ENCODE measurements at places on chromosomes 7 and 10.
A peak's percentile ranks its signal among the peaks of the same experiment; 100 is the strongest.

DNA sequence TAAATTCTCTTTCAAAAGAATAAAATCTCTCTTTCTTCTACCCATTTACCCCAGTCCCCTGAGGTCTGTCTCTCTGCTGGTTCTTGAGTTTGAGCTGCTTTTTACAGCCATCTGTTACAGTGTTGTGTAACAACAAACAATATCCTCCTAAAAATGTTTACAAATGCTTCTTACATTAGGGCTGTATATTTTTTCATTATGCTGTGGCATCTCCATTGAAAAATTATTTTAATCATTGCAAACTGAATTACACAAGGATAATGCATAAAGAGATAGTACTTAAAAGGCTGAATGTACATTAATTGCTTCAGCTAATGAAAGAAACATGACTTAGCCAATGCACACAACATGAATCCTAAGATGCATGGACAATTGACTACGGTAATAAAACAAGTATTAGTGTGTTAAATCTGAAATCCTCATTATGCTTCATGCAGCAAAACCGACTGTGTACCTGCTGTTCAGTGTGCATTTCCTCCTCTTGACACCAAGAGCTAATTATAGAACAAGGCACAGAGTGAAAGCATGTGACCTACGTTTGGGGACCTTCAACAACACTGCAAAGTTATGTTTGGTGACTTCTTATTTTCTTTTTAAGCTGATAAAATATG is 181.7 kb upstream of the RHOBTB1 start:
- no peak for DNase-seq

- no peak for DNase-seq
Observed at GRCh38 chr10:103967448-103968071, 620 bp downstream of the SLK start.

GRCh38 chr7:129066290-129067131 is 11.6 kb upstream of the TNPO3 start:
- DNase-seq = no peak

DNA sequence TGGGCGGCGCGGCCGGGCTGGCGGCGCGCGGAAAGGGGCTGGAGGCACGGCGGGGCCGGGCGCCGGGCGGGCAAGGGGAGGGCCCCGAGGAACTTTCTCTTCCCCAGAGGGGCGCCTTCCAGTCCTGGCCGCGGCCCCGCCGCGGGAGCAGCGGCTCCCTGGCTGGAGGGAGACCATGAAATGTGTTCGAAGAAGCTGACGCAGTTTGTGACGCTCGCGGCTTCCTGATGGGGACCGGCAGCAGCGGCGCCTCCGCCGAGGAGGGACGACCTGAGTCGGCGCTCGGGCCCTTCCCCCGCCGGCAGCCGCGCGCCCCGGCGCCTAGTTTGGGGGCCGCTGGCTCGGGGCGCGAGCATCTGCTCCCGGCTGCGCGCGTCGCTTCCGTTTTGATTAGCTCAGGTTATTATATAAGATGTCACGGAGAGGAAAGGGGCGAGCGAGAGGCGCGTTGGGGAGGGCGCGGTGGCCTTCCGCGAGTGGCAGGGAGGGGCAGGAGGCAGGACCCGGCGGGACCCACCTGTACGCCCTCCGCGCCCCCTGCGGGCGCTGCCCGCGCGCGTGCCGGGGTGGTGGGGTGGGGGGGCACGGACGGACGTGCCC is 57.1 kb upstream of the PCGF5 start:
- DNase-seq = peak; percentile 48

DNA sequence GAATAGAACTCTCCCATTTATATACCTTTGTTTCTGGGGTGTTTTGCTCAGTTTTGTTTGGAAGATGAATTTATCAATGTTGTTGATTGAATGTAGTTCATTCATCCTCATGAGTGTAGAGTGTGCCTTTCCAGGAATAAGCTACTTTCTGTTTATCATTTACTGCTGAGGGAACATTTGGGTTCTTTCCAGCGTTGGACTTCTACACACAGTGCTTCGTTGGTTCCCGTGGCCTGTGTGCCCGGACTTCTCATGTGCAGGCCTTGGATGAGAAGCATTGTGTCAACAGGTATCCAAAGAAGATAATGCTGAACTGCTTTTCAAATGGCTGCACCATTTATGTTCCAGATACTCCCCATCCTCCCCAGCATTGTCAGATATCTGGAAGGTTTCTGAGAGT is 107.6 kb upstream of the TNS3 start:
- DNase-seq = no peak

DNA sequence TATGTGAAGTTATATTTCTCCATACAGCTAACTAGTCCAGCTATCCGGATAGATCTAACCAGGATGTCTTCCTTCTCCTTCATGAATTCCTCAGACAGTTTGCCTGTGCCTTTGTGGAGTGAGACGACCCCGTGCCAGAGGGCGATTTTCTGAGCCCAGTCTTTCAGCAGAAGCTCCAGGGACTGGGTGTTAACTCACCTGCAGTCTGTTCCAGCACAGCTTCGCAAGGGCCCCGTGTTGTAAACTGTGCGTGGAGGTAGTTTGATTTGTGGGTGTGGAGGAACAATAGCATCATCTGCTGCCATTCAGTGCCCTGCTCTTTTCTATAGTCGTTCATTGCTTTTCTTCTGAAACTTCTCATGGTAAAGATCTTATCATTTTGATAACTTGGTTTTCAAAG is 103.8 kb downstream of the INPP5A start:
- no peak for DNase-seq

DNA sequence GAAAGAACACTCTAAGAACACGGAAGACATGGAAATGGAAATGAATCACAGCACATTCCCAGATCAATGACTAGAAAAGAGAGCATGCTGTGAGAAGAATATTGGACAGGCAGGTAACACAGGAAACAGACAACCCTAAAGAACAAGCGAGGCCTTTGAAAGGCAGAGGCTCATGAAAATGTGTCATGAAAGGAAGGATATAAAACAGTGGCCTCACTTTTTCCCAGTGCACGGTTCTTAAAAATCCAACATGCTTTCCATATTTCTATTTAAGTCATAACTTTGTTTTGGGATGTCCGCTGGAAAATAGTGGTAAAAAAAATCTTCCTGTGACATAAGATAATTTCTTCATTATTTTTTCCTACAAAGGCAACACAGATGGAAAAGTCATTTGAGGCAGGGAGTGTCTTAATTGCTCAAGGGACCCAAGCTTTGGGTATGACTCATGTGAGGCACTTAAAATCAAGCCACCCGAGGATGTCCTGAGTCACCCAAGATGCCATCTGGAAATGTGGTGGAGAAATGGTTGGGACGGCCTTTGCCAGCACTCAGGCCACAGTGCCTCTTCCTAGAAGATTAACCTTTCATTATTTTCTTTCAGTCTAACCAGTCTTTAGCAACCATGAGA is 17.0 kb downstream of the ITIH5 start:
- DNase-seq = no peak

- DNase-seq = no peak
Observed at GRCh38 chr7:92768501-92769393, 67.6 kb downstream of the CDK6 start.

GRCh38 chr10:71269301-71270288 is 49.5 kb upstream of the SLC29A3 start:
- DNase-seq = no peak

DNA sequence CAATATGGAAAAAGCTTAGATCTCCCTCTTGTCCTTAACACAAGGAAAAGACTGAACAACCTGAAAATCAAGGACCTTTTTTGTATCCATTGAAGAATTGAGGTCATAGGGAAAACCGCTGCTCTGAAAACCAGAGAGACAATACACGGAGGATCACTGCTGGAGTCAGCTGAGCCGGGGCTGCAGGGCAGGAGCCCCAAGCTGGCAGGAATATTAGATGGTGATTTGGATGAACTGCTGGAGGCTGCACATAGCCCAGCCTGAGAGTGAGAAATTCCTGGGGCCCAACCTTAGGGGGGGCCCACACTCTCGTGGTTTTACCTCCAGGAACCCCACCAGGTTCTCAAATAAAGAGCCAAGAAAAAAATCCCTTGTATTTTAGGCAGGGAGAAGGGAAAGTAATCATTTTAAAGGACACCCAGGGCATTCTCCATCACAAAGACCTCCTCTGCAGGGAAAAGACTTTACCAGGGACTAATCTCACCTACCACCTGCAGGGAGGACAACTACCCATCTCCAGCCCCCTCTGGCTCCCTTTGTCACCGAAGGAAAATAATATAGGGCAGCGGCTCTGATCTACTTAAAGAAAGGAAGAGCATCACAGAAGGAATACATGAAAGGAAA is 55.4 kb upstream of the RNF32 start:
- no peak for DNase-seq

GRCh38 chr10:90652519-90652918 is 205.3 kb downstream of the HTR7 start:
- DNase-seq = no peak

GRCh38 chr10:62076891-62077290 is 175.4 kb downstream of the ARID5B start:
- no peak for DNase-seq

GRCh38 chr7:99949645-99950228 is 20.3 kb upstream of the GJC3 start:
- DNase-seq = no peak

GRCh38 chr7:145212050-145212449 is 376.2 kb upstream of the TPK1 start:
- DNase-seq = no peak

GRCh38 chr7:79436378-79436777 is 17.1 kb downstream of the MAGI2 start:
- no peak for DNase-seq

GRCh38 chr7:69115788-69116187 is 482.5 kb upstream of the AUTS2 start:
- DNase-seq = no peak

DNA sequence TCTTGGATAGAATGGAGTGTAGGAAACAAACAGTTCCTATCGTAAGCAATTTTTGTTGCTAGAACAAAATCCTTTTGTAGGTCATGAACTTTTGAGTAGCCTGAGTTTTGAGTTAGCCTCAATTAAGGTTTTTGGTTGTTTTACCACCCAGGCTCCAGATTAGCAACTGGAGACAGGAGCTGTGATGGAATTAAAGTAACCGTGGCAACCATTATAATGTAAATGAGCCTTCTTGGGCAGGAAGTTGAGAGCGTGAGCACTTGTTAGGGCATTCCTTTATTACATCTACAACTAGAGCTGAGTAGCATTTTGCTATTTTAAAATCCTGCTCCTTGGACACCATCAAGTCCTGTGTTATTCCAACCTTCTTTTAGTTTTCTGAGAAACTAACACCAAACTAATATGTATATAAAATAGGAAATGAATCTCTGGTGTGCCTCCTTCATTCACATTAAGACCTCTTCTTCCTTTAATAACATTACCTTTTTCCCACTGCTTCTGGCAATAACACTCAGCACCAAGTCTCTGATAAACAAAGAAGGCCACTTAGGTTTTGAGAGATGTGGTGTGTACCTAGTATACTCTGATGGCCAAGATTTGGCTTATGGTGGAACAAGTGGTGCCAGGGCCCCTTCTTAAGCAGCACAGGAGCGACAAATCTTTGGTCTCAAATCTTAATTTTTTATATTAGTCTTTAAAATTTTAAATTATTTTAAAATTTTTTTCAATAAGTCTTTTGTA is 34.0 kb downstream of the AHCYL2 start:
- DNase-seq = no peak

- no peak for DNase-seq
Observed at GRCh38 chr7:75772081-75773077, at the start of gene CCL26. Gene CCL26, minus strand, starts transcription at chr7:75772211. Its CDS starts 35 bp downstream, at chr7:75772176.

GRCh38 chr7:81488210-81488609 is 281.6 kb downstream of the HGF start:
- DNase-seq = no peak

DNA sequence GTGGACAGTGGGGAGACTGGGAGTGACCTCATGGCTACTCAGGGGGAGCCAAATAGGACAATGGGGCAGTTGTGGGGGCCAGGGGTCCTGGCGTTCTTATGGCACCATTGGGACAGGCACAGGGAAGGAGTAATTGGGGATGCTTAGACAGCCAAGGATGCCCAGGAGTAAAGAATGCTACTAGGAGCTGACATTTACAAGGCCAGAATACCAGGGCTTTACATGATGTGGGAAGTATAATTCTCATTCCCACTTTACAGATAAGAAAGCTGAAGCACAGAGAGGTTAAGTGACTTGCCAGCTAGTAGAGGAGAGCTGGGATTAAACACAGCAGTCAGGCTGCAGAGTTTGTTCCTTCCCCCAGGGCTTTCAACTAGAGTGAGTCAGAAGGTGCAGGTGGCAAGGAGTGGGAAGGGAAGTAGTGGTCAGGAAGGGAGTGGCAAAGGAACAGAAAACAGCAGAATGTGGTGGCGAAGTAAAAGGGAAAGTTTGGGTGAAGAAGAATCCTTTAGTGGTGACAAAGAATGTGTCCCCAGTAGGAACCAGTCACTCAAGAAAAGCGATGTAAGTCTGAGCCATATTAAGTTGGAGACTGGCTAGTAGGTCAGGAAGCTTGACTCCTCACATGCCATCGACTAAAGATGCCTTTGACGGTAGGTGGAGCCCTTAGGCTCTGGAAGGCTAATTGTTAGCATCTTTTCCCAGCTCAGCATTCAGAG is 32.8 kb downstream of the CPVL start:
- DNase-seq = no peak

GRCh38 chr10:101848894-101849351 is 5.3 kb upstream of the KCNIP2 start:
- no peak for DNase-seq

DNA sequence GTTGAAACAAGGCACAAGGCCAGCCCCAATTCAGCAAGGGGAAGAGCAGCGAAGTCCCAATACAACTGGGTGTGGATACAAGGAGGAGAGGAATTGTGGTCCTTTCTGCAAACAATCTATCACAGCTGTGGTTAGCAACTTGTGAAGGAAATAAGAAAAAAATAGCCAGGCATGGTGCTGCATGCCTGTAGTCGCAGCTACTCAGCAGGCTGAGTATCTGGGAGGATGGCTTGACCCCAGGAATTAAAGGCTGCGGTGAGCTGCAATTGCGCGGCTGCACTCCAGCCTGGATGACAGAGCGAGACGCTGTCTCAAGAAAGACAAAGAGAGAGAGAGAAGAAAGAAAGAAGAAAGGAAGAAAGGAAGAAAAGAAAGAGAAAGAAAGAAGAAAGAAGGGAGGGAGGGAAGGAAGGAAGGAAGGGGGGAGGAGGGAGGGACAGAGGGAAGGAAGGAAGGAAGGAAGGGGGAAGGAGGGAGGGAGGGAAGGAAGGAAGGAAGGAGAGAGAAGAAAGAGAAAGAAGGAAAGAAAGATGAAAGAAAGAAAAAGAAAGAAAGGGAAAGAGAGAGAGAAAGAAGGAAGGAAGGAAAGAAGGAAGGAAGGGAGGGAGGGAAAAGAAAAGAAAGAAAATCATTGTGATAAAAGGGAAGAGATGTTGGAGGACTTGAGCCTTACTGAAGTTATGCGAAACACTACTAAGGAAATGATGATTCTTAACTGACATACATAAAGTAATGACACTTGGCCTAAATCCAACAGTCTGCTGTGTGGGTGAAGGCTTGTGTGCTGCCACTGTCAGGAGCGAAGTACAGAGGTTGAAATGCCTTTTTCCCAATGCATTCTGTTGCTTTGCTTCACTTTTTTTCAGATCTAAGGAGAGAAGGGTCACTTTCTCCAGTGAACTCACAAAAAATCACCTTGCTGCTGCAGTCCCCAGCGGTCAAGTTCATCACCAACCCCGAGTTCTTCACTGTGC is 117.0 kb upstream of the STK17A start:
- DNase-seq = no peak

Measured in GM18507 (cell line).